ENCODE measurements at places on chromosomes 7 and 10.

GRCh38 chr10:44167752-44168151, 217.1 kb downstream of the CXCL12 start:
- DNase-seq: no peak

DNA sequence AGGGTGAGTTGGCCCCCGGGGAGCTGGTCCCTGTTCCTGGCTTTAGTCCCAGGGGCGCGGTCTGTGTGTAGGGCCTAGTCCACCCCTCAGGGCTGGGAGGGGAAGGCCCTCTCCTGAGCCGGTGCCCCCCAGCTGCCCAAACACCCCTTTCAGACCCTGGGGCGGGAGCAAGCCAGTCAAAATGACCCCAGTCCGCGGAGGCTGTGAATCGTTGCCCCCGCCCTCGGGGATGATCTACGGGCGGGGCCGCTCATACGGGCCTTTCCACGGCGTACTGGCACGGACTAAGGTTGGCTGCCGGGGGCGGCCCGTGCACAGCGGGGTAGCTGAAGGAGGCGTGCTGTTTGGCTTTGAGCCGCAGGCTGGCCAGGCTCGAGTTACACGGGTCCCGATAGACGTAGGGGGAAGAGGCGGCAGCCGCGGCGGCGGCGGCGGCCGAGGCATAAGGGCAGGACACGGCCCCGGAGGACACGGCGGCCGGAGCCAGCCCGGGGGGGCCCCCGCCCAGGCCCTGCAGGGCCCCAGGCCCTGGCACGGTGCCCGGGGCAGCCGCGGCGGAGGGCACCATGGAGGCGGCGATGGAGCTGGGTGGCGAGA, 4.3 kb downstream of the ELOVL3 start:
- DNase-seq: no peak

GRCh38 chr7:92994901-92995300, 122.9 kb downstream of the SAMD9 start:
- no peak for DNase-seq

- DNase-seq: no peak
Measured at GRCh38 chr7:23981314-23981713, 271.3 kb downstream of the STK31 start.

DNA sequence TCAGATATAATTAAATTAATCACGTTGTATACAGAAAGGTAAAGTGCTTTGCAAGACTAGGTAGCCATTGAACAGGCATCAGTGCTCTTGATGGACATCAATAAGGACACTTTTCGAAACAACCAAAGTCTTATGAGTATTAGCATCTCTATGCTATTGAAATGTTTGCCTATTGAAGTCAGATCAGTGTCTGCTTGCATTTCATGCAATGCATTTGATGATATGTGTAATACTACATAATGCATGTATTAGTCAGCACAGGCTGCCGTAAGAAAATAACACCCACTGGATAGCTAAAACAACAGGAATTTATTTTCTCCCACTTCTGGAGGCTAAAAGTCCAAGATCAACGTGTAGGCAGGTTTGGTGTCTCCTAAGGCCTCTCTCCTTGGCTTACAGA, 209.3 kb upstream of the PLXDC2 start:
- no peak for DNase-seq

GRCh38 chr7:134415700-134416099, 43.2 kb downstream of the AKR1B1 start:
- no peak for DNase-seq

DNA sequence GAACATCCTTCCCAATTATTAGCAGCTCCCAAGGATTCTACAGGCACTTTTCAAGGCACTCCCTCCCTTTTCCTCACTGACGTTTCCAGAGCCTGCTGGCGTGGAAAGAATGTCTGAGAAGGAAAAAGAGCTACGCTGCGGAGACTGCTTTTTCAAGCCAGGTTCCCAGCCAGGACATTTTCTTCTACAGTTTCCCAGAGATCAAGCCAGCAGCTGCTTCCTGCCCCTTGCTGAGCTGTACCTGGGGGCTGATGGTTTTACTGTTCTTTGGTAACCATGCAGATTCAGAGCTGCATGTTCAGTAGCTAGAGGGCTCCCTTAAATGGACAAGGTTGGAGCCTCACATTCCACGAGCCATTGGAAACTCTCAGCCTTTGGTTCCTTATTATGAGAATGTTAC, 133.4 kb downstream of the EVX1 start:
- no peak for DNase-seq

DNA sequence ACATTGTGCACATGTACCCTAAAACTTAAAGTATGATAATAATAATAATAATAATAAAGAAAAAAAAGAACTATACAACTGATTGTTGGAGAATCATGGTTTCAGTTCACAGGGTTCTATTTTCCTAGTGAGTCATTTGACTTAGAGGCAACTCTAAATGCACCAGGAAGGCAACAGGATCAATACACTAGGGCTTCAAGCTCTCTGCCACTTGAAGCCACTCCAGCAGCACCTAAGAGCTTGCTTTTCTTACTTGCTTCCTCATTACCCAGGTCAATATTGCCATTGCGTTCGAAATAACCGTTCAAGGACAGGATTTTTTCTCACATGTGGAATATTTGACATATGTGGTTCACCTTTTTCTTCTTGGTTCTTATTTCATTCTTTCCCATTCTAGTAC, 189.7 kb downstream of the GRM3 start:
- no peak for DNase-seq

DNA sequence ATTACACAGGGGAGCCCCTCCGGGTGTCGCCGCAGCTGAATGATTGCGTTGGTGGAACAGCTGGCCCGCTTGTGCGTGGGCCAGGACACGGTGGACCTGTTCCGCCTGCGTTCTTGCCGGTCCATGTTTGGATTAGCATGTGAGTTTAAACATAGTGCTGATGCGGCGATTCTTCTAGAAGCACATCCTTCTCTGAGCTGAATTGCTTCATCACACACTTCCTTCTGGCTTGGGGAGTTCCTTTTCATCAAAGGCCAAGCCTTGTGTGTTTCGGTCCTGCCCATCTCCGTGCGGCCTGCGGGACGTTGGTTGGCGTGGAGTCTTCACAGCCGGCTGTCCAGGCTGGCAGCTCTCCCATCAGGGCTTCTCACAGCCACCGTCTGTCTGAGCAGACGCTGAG, 45.5 kb upstream of the SLC29A4 start:
- DNase-seq: no peak

DNA sequence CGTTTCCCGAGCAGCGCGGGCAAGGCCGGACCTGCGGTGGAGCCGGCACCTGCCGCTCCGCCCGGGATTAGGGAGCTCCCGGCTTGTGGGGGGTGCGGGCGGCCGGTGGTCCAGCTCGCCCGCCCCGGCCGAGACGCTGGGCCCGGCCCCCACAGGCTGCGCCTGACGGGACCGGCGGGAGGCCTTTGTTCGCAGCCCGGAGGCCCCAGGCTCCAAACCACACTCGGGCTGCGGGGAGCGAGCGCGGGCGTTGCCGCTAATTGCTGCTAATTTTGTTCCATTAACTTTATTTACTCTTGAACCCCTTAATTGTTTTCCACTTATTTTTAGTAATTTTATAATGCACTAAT, 9.6 kb downstream of the UNCX start:
- DNase-seq: no peak

- DNase-seq: no peak
Measured at GRCh38 chr10:69829775-69830174, 28.1 kb downstream of the COL13A1 start.

GRCh38 chr10:36476399-36476798, 649.0 kb upstream of the ANKRD30A start:
- DNase-seq: no peak

DNA sequence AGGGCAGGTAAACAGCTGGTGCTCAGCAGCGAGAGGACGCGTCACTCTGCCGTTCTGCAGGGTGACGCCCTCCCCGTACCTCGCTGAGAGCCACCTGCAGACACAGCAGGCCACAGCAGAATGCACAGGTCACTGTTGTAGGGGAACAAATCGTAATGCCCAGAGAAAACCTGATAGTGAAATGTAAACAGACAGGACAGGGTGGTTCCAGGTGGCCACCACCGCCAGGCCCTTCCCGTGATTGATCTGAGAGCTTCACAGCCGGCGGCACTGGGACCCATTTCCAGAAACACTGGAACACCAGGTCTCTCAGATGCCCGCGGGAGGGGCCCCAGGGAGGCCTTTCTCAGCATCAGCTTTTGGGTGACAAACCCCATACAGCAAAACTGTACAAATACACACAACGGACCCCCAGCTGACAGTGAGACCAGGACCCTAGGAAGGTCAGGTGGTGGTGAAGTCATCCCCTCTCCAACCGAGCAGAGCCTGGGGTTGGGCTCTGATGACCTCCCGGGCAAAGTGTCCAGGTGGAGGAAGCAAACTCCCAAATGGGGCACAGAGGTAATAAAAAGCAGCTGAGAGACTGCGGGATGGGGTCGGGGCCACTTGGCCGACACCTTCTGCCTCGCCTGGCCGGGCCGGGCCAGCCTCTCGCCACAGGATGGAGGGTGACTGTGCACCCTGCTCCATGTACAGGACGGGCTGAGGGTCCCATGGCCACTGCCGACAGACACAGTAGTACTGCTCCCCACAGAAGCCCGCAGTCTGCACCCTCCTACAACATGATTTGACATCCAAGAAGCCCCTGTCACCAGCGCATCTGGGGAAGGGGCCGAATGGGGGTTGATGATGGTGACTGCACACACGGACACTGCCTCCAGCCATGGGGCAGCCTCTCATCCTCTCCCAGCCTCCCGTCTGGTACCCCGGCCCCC, 4.6 kb downstream of the BHLHA15 start:
- DNase-seq: no peak

DNA sequence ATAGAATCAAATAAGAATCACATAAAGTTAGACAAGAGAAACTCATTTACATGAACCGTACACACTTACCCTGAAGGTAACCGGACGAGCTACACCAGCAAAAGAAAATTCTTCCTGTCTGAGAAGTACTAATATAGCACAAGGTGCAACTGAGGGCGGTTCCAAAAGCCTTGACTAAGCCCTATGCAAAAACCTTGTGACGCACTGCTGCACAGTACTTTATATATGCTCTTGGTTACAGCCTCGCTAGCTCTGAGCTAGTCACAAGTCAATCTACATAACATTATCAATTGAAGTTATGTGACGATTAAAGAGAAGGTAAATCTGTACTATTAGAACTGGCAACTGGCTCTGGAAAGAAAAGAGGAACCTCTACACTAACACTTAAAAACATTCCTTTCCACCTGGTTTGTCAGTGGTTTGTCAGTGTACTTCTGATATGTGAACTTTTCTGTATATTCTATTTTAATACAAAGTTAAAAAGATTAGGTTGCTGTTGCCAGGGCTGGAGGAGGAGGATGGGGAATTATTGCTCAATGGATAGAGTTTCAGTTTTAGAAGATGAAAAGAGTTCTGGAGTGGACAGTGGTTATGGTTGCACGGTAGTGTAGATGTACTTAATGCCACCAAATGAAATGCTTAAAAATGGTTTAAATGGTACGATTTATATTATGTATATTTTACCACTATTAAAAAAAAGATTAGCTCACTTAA, 21.6 kb downstream of the NT5C3A start:
- DNase-seq: no peak

DNA sequence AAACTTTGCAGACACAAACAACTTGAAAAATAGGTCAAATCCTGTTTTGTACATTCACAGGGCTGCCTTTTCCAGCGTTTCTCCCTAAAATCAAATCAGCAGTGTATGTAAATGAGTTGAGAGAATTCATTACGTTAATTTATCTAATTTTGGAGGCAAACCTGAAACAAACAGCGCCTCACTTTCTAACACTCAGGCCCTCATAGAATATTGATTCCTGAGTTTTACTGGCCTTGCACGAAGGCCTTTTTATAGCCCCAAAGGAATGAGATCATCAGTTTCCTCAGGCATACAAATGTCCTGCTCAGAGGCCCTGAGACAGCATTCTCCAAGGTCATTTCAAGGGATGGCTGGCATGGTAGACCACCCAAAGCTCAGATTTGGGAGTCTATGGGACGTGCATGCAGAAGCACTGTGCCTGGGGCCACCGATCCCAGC, 131.7 kb upstream of the CHST15 start:
- DNase-seq: no peak

- DNase-seq: no peak
Measured at GRCh38 chr10:71504168-71504567, 107.4 kb downstream of the CDH23 start.

- no peak for DNase-seq
Measured at GRCh38 chr7:159121068-159121467, 23.6 kb downstream of the VIPR2 start.

Measured in activated CD8-positive, alpha-beta memory T cell treated with anti-CD3 and anti-CD28 coated beads for 48 hours (primary cell).